ENCODE measurements at places on chromosomes 6 and 20.
A peak's percentile ranks its signal among the peaks of the same experiment; 100 is the strongest.

DNA sequence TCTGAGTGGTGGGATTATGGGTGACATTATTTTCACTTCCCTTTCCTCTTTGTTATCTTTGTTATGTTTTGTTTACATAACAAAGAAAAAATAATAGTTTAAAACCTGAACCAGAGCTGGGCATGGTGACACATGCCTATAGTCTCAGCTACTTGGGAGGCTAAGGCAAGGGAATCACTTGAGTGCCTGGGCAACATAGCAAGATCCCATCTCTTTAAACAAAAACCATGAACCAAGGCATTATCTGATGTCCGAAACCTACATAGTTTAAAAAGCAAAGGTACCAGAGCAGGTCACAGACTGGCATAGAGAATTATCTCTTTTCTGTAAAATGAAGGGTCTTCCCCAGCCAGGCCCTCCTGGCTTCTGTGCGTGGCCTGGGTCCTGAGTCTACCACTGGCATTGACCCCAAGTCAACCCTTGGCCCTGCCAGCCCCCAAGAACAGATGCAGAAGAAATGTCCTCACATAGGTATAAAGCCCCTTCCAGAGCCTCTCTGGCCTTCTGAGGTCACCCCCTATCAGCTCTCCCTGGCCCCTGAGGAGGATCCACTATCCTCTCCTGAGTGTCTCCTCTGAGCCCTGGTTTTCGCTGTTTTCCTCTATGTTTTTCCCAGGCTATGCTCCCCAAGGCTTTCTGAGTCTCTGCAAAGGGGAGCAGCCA is 81.3 kb downstream of the TRERF1 start:
- DNase-seq: no peak

DNA sequence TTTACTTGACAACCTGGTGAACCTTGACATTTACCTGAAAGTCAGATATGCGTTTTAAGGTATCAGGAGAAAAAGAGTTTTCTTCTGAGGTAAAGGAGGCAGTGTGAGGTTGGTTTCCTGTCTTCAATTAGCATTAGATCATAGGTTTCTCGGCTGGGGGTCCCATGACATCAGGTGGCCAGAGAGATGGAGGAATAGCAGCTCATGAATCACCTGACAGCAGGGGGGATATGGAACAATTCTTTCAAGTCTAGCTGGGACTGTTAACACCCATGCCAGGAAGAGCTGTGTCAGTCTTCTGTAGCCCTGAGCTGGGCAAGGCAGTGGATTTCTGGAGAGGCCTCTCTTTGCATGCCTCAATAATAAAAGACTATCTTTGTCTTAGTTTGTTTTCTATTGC is 108.0 kb upstream of the TMEM170B start:
- no peak for DNase-seq

DNA sequence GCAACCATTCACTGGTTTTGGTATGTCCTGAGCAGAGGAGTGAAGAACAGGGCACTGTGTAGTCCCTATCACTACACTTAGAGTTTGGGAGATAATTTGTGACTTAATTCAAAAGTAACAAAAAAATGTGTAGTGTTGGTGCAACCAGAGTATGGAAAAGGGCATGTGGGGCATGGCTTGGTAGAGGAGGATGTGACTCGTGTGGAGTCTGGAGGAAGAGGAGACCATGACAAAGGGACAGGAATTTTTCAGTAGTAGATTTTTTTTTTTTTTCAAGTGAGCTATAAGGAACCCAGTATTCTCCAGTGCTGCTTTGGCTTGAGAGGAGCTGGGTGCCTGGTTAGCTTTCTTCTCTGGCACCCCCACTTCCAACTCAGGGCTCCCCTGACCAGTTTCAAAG is 5.1 kb downstream of the MTRES1 start:
- DNase-seq: no peak

- DNase-seq: peak; percentile 92
These were observed at the start of gene RSPH4A for GRCh38 chr6:116615937-116616736. Gene RSPH4A (plus strand): TSS chr6:116616479. CDS start chr6:116616624, 145 bp downstream.

GRCh38 chr6:117465691-117466090 is 16.8 kb upstream of the DCBLD1 start:
- DNase-seq: no peak

DNA sequence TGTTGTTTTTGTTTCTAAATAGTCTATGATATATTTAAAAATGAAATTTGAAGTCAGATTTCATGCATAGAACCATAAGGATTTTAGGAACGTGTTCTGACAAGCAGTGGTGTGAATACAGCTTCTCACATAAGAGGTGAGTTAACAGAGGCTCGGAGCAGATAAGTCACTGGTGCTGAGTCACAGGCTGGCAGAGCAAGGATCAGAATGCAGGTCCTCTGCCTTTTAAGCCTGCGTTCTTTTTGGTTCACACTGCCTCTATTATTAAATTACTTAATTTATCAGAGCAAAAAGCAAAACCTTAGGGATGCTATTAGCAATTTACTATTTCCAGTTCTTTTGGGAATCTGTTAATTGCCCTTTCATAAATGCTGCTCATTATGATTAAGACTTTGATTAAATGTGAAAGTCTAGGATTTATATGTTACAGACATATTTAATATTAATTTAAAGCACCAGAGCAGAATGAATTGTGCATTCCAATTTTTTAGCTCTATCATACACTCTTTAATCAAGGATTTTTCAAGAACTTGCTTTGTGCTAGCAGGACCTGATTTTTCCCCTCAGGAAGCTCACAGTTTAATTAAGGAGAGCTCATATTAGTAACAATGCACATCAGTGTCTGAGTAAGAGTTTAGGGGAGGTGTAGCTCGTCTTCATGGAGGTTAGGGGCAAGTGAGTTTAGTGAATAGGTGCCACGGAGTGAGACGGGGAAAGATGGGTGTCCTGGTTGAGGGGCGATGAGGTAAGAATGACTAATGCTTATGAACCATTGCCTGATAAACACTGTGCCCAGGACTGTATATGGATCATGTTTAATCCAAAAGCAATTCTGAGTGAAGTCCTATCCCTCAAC is 212.7 kb upstream of the AGPAT4 start:
- peak; percentile 29 for DNase-seq

DNA sequence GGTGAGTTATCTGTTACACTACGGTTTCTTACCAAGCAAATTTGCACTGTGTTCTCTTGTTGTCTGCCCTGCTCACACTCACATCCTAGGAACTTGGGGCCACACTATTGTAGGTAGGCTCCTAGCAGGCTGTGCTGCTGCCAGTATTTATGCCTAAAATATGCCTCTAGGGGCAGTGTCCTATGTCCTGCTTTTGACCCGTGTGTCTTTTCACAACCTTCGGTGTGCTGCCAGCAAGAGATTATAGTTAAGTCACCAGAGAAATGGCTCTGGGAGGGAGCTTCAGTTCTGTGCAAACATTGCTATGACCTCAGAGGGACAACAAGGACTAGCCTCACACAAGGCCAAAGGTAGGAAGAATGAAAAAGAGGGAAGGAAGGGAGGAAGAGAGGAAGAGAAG is 8.9 kb upstream of the TAAR5 start:
- DNase-seq: no peak

DNA sequence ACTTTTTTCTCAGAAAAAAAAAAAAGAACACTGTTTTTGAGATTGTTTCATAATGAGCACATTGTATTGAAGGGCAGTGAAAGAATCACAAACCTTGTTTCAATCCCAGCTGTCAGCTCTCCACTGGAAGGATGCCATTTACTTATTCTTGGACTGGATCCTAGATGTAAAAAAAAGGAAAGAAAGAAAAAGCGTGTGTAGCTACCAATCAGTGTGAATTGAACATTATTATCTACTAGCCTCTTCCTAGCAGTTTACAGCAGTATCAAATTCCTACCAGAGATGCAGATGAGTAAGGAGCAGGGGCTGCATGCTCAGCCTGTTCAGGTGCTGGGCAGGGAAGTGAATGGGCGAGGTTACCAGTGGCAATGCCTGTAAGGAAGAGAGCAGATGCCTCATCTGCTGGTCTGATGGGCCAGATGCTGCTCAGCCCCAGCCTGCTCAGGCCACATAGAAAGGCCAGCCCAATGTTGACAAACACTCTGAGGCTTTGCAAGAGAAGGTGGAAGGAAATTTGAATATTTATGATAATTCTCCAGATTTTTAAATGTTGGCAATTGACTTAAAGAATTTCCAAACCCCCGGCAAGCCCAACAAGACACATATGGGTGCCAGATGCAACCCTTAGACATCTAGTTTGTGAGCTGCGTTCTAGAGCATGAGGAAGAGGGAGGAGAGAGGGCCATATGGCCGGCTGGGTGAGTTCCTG is 189.5 kb downstream of the IBTK start:
- DNase-seq: peak; percentile 16

DNA sequence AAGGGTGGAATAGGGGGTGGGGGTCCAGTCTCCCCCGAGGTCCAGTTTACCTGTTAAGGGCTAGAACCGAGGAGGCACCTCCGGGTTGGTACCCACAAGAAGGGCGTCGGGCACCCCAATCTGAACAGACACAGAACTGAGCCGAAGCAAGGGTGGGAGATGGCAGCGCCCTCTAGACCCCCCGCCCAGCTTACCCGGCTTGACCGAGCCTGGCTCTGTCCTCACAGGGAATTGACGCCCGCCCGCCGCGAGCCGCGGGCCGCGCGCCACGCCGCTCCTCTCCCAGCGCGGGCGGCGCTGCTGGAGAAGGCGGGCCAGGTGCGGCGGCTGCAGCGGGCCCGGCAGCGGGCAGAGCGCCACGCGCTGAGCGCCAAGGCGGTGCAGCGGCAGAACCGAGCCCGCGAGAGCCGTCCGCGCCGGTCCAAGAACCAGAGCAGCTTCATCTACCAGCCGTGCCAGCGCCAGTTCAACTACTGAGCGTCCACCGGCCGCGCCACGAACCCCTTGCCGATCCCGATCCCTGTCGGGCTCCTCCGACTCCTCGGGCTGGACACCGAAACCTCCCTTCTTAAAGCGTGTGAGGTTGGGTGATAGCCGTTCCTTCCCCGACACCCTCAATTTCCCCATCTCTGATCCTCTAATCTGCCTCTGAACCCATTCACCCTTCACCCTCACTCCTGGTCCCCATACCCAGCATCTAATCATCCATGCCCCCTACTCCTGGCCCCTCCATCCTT is 5.9 kb downstream of the TP53INP2 start:
- DNase-seq: peak; percentile 80

- peak; percentile 56 for DNase-seq
These were observed 86.0 kb downstream of the SESN1 start for GRCh38 chr6:109008537-109009235.

DNA sequence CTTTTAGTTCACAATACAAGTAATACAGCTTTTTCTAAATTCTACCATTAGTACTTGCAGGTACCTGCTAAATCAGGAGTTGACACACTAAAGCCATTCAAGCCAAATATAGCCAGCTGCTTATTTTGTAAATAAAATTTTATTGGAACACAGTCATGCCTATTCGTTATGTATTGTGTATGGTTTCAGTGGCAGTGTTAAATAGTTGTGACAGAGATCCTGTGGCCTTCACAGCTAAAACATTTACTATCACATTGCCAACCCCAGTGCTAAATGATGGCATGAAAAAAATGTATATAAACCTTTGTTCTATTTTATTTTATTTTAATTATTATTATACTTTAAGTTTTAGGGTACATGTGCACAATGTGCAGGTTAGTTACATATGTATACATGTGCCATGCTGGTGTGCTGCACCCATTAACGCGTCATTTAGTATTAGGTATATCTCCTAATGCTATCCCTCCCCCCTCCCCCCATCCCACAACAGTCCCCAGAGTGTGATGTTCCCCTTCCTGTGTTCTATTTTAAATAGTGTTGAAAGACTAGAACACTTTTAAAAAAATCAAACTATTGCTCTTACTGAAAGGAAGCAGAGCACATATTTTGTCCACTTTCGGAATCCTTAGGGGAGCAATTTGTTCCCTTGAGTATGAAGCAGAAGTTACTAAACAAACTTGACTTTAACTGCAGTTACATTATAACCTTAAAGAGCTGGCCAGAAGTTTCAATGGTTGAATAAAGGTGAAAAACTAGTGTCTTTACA is 115.7 kb downstream of the PRIM2 start:
- DNase-seq: no peak

DNA sequence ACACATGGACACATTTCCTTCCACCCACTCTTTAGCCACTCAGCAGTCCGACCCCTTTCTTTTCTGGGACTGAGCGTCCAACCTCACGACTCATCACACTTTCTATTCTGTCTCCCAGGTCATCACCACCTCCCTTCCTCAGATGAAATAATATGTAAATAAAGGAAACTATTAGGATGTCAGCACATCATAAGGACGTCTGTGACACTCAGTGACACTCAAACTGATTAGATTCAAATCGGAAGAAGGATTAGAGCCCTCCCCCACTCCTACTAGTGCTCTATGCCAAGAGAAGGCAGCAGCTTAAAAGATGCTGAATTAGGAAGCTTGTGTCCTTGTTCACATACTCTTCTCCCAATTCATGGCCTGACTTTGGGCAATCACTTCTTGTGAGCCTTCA is 113.6 kb downstream of the TNFRSF21 start:
- DNase-seq: no peak

DNA sequence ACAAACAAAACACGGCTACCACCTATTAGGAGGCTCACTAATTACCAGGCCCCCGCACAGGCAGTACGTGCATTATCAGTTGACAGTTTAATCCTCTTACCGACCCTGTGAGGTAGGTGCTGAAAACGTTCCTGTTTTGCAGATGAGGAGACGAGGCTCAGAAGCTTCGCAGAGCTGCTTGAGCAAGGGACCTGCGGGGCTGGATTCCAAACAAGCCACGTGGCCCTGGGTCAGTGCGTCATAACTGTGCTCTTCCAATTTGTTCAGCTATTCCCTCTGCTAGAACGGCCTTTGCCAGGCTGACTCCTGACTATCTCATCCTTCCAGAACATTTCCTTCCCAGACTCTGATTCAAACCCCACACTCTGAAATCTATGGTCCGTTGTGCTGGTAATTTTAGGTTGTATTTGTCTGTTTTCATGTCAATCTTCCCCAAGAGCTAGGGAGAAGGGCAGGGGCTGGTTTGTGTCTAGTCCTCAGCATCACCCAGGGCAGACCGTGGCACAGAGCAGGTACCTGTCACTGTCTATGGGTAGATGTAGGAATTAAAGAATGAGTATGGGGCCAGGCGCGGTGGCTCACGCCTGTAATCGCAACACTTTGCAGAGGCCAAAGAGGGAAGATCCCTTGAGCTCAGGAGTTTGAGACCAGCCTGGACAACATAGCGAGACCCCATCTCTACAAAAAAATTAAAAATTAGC is 28.8 kb upstream of the TLDC2 start:
- peak; percentile 80 for DNase-seq

DNA sequence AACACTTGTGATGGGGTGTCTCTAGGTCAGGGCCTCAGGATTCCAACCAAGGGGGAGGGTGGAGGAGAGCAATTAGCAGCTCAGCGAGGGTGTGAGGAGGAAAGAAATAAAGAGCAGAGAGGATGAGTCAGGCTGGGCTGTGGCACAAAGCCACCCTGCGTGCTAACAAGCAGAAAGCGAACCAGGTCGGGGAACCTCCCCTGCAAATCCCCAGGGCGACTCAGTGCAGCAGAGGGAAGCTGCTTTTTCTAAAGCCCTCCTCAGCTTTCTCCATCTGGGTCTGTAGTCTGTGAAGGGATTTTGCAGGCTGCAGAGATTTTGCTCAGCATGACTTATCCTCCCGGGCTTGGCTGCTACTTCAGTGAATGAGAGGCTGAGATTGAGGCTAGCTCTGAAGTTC is 6.6 kb upstream of the SPO11 start:
- peak; percentile 56 for DNase-seq

GRCh38 chr6:94389218-94389617 is 969.9 kb upstream of the EPHA7 start:
- no peak for DNase-seq

GRCh38 chr6:18681832-18682503 is 294.8 kb downstream of the RNF144B start:
- no peak for DNase-seq

- DNase-seq: no peak
These were observed 43.9 kb downstream of the ATXN1 start for GRCh38 chr6:16717275-16717942.

- no peak for DNase-seq
These were observed 130.5 kb downstream of the MYB start for GRCh38 chr6:135311446-135312200.

All from putamen (tissue), 1 donor.